Activated CD4-positive, CD25-positive, alpha-beta regulatory T cell treated with anti-CD3 and anti-CD28 coated beads, Interleukin-2, amount 50 U/mL, for 24 hours (primary cell): ENCODE measurements at places on chromosomes 4 and X.

GRCh38 chrX:124211312-124211942 is 121.0 kb upstream of the TEX13D start:
- ATAC-seq: peak; percentile 56

DNA sequence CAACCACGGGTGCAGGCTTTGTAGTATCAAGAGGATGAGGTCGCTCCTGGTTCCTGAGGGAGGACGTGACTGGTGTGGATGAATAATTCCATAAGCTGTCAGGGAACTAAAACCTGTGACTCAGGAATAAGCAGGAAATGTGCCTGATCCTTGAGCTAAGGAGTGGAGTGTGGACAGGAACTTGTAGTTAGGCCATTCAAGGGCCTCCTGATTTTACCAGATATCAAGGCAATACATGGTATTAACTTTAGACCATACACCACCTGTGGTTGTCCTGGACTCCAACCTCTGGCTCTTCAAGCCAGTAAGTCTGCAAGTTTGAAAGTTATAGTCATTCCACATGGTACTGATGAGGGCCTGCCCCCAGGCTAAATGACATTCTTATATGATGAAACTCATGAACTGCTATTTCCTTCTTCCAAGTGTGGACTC is 12.1 kb upstream of the ING2 start:
- no peak for ATAC-seq

- peak; percentile 34 for ATAC-seq
Measured at GRCh38 chr4:168440442-168441264, 39.6 kb downstream of the DDX60L start.

GRCh38 chr4:10598829-10599228 is 85.7 kb downstream of the CLNK start:
- no peak for ATAC-seq

DNA sequence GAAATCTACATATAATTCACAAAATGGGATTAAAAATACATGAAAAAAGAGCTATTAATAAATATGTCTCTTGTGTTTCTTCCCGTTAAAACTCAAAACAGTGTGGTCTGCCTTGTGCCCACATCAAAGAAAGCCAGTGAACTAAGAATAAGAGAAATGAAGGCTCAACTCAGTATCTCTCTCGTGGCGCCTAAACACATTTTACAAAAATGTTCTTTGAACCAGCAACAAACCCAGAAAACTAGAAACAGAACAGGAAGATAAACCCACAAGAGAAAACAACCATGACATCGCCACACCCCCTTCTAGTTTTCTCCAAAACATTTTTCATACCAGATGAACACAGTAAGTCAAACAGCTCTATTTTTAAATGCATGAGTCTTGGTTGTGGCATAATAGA is 130.1 kb downstream of the DCHS2 start:
- no peak for ATAC-seq

DNA sequence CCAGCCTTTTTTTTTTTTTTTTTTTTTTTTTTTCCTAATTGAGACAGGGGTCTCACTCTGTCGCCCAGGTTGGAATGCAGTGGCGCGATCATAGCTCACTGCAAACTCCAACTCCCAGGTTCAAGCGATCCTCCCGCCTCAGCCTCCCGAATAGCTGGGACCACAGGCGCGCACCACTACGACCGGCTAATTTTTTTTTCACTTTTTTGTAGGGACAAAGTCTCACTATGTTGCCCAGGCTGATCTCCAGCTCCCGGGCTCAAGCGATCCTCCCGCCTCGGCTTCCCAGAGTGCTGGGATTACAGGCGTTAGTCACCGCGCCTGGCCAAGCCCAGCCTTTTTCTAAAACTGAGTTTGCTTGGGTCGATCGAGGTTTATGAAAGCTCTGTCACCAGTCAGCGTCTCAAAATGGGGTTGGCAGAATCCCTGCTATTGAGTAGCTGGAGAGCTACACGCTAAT is 1.3 kb upstream of the OTUD5 start:
- no peak for ATAC-seq

GRCh38 chr4:102693861-102694260 is 66.9 kb downstream of the MANBA start:
- no peak for ATAC-seq

- no peak for ATAC-seq
Measured at GRCh38 chrX:111124418-111124817, 28.4 kb downstream of the PAK3 start.

DNA sequence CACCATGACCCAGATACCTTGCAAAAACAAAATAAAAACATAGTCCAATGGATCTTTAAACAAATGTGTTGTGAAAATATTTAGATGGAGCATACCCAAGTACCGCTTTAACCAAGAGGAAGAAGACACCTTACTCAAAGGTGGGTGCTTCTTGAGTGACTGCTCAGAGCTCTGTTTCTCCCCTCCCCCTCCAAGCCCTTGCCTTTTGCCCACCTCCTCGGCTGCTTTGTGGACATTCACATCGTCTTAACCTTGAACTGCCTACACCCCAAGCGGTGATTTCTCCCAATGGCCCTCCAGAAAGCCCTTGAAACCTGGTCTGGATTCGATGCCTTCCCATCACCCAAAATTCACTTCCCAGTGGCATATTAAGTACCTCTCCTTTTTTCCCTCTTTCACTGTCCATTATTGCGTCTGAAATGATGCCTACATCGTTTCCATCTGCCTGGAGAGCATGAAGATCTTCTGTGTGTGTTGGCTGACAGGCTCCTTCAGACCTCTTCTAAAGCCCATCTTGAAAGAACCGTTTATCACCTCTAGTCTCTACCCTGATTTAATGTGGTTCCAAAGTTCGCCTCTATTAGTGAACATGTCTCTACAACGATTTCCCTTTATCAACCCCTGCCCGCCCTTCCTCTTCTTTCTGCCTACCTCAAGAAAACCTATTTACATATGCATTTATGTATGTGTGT is 968 bp downstream of the GPRIN3 start:
- no peak for ATAC-seq

- ATAC-seq: no peak
Measured at GRCh38 chr4:148051403-148051802, 319.5 kb downstream of the ARHGAP10 start.
